Activated T-cell treated with anti-CD3 and anti-CD28 coated beads for 48 hours (primary cell): ENCODE measurements at places on chromosomes 3 and 15.

DNA sequence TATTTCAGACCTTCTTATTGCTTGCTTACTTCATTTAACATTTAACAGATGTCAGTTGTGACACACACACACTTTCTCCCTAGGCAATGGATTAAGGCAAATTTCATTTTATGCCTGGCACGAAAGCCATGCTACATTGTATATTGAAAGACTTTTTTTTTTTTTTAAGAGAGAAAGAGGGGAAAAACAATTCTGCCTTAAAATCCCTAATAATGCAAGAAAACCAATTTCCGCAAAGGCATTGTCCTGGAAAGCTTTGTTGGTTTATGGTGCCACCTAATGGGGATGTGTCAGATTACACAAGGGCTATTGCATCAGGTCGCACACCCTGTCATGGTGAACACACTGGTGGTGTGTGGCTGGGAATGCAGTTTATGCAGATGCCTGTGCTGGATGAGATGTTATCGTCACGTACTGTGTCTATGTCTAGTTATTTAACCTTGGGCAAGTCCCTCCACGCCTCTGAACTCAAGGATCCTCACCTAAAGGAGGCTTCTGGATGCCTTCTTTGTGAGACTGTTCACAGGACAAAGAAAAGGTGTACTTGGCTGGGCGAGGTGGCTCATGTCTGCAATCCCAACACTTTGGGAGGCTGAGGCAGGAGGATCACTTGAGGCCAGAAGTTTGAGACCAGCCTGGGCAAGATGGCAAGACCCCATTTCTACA lies 37.3 kb upstream of the RFTN1 start:
- peak; percentile 63 for DNase-seq

- no peak for DNase-seq
Observed at GRCh38 chr3:114093596-114093995, 37.1 kb downstream of the QTRT2 start.

- no peak for DNase-seq
Observed at GRCh38 chr3:52216585-52217408, 8.6 kb downstream of the TLR9 start.

- no peak for DNase-seq
Observed at GRCh38 chr3:59695860-59696259, 646.0 kb upstream of the CFAP20DC start.
